ENCODE measurements at places on chromosomes 2 and 18.

DNA sequence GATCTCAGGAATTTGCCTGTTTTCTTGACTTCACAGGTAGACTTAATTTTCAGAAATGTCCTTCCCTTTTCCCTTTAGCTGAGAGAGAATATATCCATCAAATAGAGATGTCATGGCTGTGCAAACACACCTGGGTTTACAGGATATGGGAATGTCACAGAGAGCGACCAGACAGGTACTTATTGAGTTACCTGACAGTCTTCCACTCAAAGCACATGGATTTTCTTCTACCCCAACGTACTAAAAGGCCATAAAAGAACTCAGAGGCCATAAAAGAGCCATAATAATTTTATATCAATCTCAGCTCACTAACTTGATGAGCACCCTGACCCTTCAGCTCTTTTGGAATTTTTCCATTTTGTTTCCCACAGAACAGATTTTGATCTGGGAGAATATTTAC lies 5.3 kb upstream of the DTNA start:
- DNase-seq: no peak

- DNase-seq: no peak
These were observed 307.5 kb downstream of the TCF4 start for GRCh38 chr18:55280503-55280902.

- DNase-seq: no peak
These were observed 632.7 kb upstream of the ID2 start for GRCh38 chr2:8049176-8049575.

- DNase-seq: no peak
These were observed 35.0 kb downstream of the SRSF7 start for GRCh38 chr2:38716185-38716584.

- peak; percentile 52 for DNase-seq
These were observed 23.9 kb upstream of the CCDC68 start for GRCh38 chr18:54983041-54983686.

- no peak for DNase-seq
These were observed 10.1 kb downstream of the SERPINB10 start for GRCh38 chr18:63917817-63918216.

- peak; percentile 17 for DNase-seq
These were observed 577 bp upstream of the TANC1 start for GRCh38 chr2:158967731-158968395.

DNA sequence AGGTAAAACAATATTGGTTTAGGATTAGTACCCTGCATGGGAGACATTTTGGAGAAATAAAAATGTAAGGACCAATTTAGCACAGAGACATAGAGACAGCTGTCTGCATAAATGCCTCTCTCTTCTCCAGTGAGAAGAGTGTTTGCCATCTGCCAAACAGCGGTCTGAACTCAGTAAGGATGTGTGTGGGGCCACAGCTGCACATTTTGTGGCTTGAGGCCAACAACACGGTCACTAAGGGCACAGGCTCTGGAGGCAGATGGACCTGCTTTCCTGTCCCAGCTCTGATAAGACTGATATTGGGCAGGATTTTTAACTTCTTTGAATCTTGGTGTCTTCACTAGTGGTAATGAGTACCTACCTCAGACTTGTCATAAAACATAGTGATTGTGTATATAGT lies 10.2 kb downstream of the ZBTB14 start:
- DNase-seq: no peak

DNA sequence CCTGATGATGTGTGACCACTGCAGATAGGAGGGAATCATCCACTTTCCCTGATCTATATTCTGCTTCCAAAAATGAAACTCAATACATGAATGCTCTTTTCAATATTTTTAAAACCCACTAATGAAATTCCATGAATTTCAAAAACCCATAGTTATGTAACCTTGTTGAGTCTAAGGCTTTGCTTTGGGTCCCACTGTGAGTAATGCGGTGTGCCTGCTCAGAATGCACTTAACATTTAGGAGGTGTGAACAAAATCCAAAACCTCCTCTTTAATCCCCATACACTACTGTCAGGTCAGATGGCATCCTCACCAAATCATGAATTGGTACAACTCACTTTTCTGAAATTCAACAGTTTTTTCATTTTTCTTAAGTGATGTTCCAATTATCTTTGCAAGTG lies 50.4 kb downstream of the CCDC93 start:
- no peak for DNase-seq

GRCh38 chr2:37851828-37852584 lies 73.1 kb upstream of the RMDN2 start:
- no peak for DNase-seq

- DNase-seq: no peak
These were observed 464.8 kb upstream of the RGPD4 start for GRCh38 chr2:107361751-107362381.

DNA sequence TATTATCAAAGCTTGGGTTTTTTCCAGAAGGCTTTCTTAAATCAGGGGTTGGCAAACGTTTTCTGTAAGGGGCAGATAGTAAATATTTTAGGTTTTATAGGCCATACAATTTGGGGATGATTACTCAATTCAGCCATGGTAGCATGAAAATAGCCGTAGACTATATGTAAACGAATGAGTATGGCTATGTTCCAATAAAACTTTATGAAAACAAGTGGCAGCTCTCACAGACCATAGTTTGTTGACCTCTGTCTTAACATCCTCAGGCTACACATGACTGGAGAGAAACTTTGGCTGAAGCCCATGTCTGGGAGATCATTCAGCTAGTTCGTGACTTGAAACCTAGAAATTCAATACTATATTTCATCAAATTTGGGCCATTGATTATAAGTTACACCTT lies 30.2 kb downstream of the UGP2 start:
- DNase-seq: no peak

DNA sequence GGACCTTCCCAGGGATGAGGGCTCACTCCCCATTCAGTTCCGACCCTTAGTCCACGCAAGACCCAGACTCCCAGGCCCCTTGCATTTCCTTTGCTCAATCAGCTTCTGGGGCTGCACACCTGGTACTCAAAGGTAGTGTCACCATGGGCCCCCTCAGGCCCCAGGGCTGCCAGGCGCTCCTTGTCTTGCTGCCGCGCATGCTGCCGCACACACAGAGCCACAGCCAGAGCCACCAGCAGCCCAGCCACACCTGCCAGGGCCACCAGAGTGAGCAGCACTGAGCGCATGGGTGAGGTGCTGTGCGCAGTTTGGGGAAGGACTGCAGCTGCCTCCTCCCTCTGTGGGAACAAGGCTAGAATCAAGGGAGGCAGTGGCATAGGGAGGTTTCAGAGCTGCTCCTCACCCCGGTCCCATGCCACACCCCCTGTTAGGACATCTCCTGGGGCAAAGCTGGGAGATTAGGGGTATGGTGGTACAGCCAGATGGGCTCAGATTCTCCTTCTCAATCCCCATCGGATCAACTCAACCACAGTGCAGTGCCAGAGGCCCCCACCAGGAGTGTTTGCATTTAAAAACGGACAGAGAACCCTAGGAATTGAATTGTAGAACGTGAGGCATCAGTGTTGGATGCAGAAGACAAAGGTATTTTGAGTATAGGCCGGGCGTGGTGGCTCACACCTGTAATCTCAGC lies 11.3 kb downstream of the PTPRN start:
- no peak for DNase-seq

GRCh38 chr18:7232218-7232617 lies 1.3 kb downstream of the LRRC30 start:
- no peak for DNase-seq

DNA sequence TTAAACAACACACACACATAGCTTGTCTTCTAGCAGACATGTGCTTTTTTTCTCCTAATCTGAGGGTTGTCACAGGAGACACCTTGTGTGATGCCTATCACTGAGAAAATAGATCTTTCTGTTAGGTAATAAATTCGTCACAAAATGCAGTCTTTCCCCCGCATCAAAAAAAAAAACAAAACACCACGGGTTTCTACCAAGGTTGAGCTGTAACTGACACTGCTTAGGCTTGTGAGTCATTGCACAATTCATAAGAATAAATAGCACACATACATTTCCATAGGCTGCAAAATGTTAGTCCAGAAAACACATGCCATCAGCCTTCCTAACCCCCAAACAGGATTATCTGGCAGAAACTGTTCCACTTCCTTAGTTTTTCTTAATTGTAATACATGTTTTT lies 6.5 kb downstream of the TMEM163 start:
- DNase-seq: no peak

DNA sequence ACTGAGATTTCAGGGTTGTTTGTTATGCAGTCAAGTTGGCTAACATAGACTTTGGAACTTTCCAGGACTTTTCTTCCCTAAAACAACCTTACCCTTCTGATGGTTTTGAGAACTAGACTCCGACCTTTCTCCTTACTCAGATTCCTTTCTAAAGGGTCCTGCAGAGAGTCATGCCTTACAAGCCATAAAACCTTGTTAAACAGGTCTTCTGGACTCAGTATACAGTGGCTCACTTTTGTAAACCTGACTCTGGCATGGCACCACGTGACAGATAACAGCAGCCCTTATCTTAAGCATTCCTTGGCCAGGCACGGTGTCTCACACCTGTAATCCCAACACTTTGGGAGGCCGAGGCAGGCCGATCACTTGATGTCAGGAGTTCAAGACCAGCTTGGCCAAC lies 253.2 kb upstream of the RAB6C start:
- no peak for DNase-seq

DNA sequence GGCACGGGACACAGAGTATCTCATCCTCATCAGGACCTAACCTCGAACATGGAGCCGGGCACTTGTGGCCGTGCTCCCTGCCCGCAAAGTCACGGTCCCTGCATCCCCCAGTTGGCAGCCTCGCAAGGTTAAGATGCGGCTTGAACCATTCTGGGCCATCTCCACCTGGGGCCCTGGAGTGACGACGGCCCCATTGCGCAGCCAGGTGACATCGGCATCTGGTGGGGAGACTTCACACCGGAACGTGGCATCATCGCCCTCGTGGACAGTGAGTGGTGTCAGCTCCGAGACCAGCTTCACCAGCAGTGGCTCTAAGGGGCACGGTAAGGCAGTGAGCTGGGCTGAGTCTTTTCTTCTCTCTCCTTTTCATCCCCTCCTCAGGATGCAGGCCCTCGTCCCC lies 12.6 kb downstream of the TMEM198 start:
- no peak for DNase-seq

GRCh38 chr2:127606625-127607398 lies 39.1 kb upstream of the GPR17 start:
- no peak for DNase-seq

GRCh38 chr2:47561371-47561770 lies 158.4 kb downstream of the MSH2 start:
- no peak for DNase-seq

- no peak for DNase-seq
These were observed 27.0 kb downstream of the DNMT3A start for GRCh38 chr2:25314514-25315315.

DNA sequence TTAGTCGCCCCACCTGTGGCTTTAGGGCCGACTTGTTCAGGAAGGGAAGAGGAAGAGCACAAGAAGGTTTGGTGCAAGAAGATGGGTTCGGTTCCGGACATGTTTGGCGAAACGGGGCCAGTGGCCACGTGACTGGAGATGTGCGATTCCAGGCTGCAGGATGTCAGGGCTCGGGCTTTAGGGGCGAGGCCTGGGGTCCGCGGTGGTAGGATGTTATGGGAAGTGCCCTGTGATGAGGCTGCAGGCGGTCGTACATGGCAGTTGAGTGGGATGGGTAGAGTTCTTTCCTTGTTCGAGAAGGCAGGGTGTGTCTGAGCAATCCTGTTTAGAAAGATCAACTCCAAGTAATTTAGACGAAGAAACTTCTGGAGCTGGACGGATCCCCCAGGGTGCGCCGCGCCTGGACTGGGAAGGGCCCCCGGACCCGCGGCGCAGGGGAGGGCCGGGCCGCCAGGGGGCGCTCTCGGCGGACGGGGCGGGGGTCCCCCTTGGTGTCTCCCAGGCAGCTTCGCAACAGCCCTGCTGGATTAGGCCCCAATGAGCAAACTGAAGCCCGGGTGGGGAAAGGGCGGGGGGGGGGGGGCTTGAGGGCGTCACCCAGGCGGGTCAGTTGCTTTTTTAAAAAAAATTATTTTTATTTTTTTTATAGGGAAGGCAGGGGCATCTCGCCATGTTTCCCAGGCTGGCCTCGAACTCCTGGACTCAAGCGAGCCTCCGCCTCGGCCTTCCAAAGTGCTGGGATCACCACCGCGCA lies 17.2 kb upstream of the SDC1 start:
- DNase-seq: no peak

- no peak for DNase-seq
These were observed 103.0 kb downstream of the BMPR2 start for GRCh38 chr2:202479090-202479489.

DNA sequence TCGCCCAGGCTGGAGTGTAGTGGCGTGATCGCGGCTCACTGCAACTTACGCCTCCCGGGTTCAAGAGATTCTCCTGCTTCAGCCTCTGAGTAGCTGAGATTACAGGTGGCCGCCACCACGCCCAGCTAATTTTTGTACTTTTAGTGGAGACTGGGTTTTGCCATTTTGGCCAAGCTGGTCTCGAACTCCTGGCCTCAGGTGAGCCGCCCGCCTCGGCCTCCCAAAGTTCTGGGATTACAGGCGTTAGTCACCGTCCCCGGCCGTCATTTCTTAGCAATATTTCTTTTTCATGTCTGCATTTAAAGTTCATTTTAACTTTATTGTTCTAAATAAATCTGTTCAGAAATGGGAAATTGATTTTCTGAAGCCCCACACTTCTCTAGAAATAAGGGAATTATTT lies 597.3 kb upstream of the DDX18 start:
- DNase-seq: no peak

- no peak for DNase-seq
These were observed 103.6 kb downstream of the CDK15 start for GRCh38 chr2:201909961-201910361.

DNA sequence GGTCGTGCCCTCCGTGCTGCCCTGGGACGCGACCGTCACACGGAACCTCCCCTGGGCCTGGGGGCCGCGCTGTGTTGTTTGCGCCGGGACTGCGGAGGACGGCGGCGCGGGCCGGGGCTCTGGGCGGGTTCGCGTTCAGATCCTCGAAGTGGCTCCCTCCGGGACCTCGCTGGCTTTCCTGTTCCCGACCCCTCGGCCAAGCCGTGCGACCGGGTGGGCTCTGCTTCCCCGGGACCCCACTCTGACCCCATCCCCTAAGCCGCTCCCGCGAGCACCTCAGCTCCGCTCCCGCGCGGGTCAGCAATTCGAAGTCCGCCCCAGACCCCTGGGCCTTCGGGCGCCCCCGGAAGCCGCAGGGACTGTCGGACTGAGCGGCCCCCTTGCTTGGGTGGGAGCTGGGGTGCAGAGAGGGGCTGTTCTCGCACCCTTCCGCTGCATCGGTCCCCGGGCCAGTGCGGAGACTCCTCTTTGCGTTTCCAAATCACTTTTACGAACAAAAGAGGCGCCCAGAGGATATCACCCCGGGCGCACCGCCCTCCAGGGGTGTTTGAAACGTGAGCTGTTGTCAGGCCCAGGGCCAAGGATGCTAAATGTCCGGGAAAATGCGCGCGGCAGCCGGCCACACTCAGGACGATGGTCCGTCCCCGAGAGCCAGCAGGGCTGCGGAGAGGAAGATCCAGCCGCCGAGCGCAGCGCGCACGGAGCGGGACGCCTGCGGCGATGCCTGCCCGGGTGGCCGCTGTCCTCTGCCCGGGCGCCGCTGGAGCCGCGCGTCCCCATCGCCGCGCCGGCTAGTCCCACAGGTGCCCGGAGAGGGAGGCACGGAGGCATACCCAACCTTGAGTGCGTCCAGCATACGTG lies 73.5 kb downstream of the ZCCHC2 start:
- no peak for DNase-seq

GRCh38 chr2:64015391-64015790 lies 3.8 kb downstream of the VPS54 start:
- DNase-seq: no peak

- no peak for DNase-seq
These were observed 3.0 kb upstream of the FOSL2 start for GRCh38 chr2:28389399-28390240.

Data from amniotic stem cell (primary cell).